Thoracic aorta (tissue), 2 donors: ENCODE measurements at places on chromosomes 3 and 15. TPM values are rescaled to one million over a fixed set of nuclear protein-coding genes. Genes with fewer than 3 reads are reported as not detected.

The LDHAL6B gene
- not detected for total RNA-seq

The SCG3 gene
- total RNA-seq, result not detected

DNA sequence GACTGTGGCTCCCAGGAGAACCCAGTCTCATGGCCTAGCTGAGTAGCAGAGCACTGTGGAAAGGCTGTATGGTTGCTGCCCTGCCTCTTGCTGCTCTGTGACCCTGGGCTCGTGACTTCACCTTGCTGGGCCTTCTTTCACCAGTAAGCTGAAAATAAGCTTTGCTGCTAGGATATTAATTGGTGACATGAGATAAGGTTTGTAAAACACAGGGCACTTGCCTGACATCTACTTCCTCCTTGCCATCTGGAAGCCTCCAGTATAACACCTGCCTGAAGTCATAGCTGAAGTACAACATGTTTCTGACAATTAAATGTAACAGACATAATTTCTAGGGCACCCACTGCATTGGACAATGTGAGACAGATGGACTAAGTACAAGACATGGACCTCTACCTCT is 53.6 kb downstream of the CLEC3B start:
- no peak for DNase-seq

The GDPGP1 gene
- total RNA-seq, result 5.0 TPM

The RARRES1 gene
- total RNA-seq, result 63.8 TPM
